ENCODE measurements at places on chromosomes 6 and 20.

GRCh38 chr6:14658030-14658429 lies 540.5 kb downstream of the CD83 start:
- peaks cover 72% of the 10 kb centered on the region for H3K4me1 ChIP-seq
- H3K4me3 ChIP-seq: no peak overlapping the region
- H3K36me3 ChIP-seq: no peaks in the 10 kb centered on the region
- H3K27ac ChIP-seq: no peak overlapping the region

DNA sequence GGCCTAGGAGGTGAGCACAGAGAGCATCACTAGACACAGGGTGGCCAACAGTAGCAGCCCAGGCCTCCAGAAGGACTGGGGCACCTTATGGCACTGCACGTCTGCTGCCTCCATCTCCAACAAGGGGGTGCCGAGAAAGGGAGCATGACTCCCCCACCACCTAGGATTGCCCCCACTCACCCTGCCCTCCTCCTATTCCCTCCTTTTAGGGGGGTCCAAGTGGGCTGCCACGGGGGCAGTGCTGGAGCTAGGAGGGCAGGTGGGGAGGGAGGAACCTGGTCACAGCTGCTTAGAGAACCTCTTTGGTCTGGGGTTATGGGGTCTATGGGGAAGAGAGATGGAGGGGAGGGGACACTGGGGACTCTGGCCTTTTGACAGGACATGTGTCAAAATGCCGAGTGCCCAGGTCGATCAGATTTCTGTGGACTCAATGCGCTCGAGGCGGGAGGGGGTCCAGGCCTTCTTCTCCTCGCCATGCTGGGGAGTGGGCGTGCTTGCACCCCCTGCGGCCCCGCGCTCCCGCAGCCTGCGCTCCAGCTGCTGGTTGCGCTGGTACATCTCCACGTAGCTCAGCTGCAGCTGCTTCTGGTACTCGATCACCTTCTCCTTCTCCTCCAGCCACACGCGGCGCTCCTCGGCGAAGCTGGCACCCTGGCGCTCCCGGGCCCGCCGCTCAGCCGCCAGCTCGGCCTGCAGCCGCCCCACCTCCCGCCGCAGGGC lies 4.5 kb upstream of the FASTKD5 start:
- H3K4me1 ChIP-seq: no peaks in the 10 kb centered on the region
- peaks cover 27% of the 10 kb centered on the region for H3K27me3 ChIP-seq
- H3K27ac ChIP-seq: no peak overlapping the region
- DNase-seq: no peak
- no peaks in the 10 kb centered on the region for H3K36me3 ChIP-seq

DNA sequence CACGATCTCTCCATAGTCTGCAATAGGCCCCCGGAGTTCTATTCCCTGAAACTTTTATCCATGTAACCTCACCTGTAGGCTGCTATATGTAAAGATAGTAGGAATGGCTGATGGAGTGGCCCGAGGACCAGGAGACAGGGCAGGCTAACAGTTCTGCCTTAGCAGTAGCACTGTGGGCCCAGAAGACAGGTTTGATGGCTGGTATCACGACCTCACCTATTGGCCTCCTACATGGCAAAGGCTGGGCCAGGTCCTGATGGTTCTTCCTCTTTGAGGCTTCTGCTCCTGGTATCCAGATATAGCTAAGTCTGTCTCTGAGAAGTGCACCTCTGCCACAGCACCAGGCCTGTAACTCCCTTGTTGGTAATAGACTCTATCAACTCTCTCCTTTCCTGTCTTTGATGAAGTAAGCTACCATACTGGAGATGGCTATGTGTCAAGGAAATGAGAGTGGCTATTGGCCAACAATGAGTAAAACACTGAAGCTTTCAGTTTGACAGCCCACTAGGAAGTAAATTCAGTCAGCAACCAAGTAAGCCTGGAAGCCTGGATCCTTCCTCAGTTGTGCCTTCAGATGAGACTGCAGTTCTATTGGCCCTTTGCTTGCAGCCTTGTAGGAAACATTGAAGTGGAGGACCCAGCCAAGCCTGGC lies 5.7 kb downstream of the SPEF1 start:
- H3K4me3 ChIP-seq: no peak overlapping the region
- DNase-seq: no peak
- H3K4me1 ChIP-seq: peaks cover 7% of the 10 kb centered on the region
- H3K27ac ChIP-seq: no peak overlapping the region
- peaks cover 26% of the 10 kb centered on the region for H3K27me3 ChIP-seq

DNA sequence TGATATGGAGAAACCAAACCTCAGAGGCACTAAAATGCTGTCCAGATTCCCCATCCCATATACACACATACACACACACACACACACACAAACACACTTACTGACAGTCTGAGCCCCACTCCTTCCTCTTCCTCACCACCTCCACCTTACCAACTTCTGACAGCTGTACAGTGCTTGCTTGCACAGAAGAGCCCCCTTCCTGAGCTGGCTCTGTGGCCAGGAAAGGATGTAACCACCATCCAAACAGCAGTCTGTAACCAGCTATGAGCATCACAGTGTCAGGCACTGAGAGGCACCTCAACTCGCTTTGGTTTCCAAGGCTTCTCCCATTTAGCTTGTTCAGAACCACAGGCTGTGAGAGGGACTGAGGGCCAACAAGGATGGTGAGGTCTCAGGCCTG lies 5.9 kb upstream of the C6orf136 start:
- H3K4me3 ChIP-seq: no peak overlapping the region
- no peak for DNase-seq
- no peak overlapping the region for H3K27ac ChIP-seq
- no peaks in the 10 kb centered on the region for H3K36me3 ChIP-seq
- H3K27me3 ChIP-seq: no peaks in the 10 kb centered on the region

DNA sequence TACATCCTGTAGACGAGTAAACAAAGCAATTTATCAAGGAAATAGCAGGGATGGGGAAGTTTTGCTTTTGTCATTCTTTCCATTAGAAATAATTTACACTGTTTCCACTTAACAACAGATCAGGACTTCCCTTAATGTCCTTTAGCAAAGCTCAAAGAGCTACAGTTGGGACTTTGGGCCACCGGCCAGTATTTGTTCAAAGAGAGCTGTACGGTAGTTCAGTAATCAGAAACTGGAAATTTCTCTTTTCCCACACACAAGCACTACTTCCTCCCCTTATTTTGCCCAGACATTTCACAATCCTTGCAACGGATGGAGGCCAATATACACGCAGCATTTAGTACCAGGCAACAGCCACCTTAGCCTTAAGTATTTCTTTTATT lies 12.1 kb upstream of the HINT3 start:
- H3K27ac ChIP-seq: no peak overlapping the region
- H3K27me3 ChIP-seq: no peaks in the 10 kb centered on the region
- no peaks in the 10 kb centered on the region for H3K4me1 ChIP-seq
- DNase-seq: no peak
- H3K4me3 ChIP-seq: no peak overlapping the region

DNA sequence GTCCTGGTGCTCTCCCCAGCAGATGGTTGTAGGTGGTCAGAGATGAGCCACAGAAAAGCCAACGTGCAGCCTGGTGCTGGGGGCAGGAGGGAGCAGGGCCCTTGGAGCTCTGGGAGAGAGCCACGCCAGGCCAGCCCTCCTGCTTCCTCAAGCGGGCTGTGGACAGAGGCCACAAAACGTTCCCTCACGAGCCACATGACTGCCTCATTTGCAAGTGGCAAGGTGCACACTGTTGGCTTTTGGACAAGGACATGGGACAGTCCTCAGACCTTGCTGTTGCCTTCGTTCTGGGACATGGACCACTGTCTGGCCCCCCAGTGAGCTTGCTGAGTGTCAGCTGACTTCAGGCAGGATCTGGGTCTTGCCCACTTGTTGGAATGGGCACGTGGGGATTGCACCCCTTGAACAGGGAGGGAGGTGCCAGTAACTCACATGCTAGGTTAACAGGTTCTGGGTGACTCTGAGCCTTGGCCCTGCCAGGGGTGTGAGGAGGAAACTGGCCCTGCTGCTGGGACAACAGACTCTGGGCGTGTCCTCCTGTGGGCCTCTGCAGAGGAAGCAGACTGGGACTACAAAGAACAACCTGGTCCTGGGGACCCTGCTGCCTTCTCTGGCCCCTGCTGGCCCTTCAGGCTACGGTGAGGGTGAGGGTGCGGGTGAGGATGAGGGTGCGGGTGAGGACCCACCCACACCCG lies 2.6 kb downstream of the SLCO4A1 start:
- peaks cover 68% of the 10 kb centered on the region for H3K4me1 ChIP-seq
- H3K27me3 ChIP-seq: no peaks in the 10 kb centered on the region
- no peak for DNase-seq
- H3K27ac ChIP-seq: peak overlapping the region; percentile 100
- H3K4me3 ChIP-seq: peak overlapping the region; percentile 20

GRCh38 chr6:138017166-138017757 lies 90.0 kb downstream of the PERP start:
- H3K36me3 ChIP-seq: no peaks in the 10 kb centered on the region
- no peak overlapping the region for H3K4me3 ChIP-seq
- DNase-seq: no peak

- H3K4me3 ChIP-seq: no peak overlapping the region
- H3K27me3 ChIP-seq: no peaks in the 10 kb centered on the region
- H3K4me1 ChIP-seq: peaks cover 3% of the 10 kb centered on the region
- H3K27ac ChIP-seq: no peak overlapping the region
Observed at GRCh38 chr6:28353981-28354676, 4.4 kb downstream of the ZKSCAN3 start.

DNA sequence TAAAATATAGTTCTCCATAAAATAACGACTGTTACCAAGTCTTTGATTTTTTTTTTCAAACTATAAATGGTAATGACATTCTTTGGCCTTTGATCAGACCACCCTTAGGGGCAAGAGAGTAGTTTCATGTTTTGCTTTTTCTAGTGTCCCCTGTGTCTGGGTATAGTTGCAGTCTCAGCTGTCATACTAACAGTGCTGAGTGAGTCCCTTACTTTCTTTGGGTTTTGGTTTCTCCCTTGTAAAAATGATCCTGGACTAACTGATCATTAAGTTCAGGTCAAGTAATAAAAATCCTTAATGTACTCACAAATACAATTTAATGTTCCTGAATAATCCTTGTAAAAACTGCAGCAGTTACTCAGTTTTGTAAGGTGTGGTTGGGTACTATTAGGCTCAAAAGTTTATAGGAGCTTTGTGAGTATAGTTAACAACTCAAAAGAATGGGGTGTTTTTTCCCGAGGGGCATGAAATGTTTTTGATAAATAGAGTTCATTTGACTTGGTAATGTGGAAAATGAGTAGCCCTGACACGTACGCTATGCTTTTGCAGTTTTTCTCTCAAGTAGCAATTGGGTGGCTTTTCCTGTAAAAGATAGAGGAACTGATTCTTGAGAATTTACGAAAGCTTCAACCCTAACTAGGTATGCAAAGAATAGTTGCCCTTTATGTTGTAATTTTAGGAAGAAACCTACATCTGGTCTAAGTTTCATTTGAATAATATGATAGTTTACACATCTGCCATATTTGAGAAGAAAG lies 6.2 kb downstream of the PTPN1 start:
- DNase-seq: no peak
- H3K27ac ChIP-seq: peak overlapping the region; percentile 53
- no peaks in the 10 kb centered on the region for H3K36me3 ChIP-seq

DNA sequence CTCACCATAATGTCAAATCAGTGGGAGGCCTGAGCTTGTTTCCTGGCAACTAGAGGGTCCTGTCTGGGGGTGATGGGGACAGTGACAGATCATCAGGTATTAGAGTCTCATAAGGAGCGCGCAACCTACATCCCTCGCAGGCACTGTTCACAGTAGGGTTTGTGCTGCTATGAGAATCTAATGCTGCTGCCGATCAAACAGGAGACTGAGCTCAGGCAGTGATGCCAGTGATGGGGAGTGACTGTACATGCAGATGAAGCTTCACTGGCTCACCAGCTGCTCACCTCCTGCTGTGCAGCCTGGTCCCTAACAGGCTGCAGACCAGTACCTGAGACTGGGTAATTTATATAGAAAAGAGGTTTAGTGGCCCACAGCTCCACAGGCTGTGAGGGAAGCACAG lies 147.3 kb downstream of the TTLL2 start:
- no peak overlapping the region for H3K27ac ChIP-seq
- no peaks in the 10 kb centered on the region for H3K36me3 ChIP-seq
- no peak for DNase-seq
- no peaks in the 10 kb centered on the region for H3K27me3 ChIP-seq
- no peaks in the 10 kb centered on the region for H3K4me1 ChIP-seq
- H3K4me3 ChIP-seq: no peak overlapping the region

GRCh38 chr6:166697113-166697512 lies 70.1 kb upstream of the RPS6KA2 start:
- no peak overlapping the region for H3K27ac ChIP-seq
- H3K4me3 ChIP-seq: no peak overlapping the region
- no peaks in the 10 kb centered on the region for H3K4me1 ChIP-seq
- H3K36me3 ChIP-seq: no peaks in the 10 kb centered on the region
- DNase-seq: no peak

DNA sequence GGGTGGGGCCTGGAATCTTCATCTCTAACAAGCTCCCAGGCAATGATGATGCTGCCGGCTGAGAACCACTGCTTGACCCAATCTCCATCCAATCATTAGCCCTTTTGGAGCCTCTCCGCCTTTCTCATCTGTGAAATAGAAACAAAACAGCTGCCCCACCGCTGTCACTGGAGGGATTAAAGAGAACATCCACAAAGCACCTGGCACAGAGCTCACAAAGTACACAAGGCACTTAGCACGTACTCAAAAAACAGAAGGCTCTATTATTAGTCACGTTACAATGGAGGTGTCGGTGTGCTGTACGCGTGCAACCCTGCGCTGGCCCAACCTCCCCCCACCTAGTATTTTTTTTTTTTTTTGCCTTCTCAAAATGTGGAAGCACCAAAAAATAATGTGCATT lies 213.5 kb upstream of the ARID1B start:
- no peak overlapping the region for H3K4me3 ChIP-seq
- H3K36me3 ChIP-seq: no peaks in the 10 kb centered on the region
- DNase-seq: no peak
- no peaks in the 10 kb centered on the region for H3K27me3 ChIP-seq

DNA sequence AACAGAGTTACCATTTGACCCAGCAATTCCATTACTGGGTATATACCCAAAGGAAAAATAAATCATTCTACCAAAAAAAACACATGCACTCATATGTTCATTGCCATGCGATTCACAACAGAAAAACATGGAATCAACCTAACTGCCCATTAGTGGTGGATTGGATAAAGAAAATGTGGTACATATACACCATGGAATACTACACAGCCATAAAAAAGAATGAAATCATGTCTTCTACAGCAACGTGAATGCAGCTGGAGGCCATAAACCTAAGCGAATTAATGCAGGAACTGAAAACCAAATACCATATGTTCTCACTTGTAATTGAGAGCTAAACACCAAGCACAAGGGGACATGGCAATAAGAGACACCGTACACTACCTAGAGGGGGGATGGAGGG lies 12.5 kb downstream of the RALGAPA2 start:
- H3K27me3 ChIP-seq: no peaks in the 10 kb centered on the region
- H3K4me3 ChIP-seq: no peak overlapping the region
- no peak overlapping the region for H3K27ac ChIP-seq
- DNase-seq: no peak
- no peaks in the 10 kb centered on the region for H3K4me1 ChIP-seq

GRCh38 chr6:108348655-108349349 lies 53.9 kb downstream of the AFG1L start:
- H3K4me1 ChIP-seq: peaks cover 14% of the 10 kb centered on the region
- peak; percentile 38 for DNase-seq
- no peak overlapping the region for H3K4me3 ChIP-seq
- no peaks in the 10 kb centered on the region for H3K27me3 ChIP-seq
- peak overlapping the region; percentile 17 for H3K27ac ChIP-seq
- no peaks in the 10 kb centered on the region for H3K36me3 ChIP-seq

Measured in MM.1S (cell line).